ENCODE measurements at places on chromosomes 7 and 10.

DNA sequence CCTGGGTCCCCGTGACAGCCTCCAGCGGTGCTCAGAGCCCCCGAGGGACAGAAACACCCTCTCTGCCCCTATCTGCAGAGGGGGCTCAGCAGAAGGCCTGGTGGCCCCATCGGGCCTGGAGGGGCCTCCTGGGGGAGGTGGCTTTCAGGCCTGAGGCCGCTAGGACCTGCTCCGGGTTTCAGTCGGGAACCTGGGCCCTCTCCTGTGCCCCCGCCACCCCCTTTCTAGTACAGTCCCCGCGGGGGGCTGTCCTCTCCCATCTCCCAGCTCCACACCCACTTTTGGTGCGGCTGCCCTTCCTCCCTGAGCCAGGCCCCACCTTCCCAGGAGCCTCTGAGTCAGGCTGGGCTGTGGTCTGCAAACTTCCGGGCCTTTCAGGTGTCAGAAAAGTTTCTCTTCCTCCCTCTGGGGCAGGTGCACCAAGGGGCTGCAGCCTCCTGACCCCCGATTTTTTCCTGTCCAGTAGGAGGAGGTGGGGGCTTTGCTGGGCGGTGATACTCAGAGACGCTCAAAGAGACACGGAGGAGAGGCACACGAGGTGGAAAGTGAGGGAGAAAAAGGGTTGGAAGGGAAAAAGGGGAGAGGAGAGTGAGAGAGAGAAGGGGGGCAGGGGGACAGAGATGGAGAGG is 692 bp downstream of the CARD11 start:
- DNase-seq, result no peak

DNA sequence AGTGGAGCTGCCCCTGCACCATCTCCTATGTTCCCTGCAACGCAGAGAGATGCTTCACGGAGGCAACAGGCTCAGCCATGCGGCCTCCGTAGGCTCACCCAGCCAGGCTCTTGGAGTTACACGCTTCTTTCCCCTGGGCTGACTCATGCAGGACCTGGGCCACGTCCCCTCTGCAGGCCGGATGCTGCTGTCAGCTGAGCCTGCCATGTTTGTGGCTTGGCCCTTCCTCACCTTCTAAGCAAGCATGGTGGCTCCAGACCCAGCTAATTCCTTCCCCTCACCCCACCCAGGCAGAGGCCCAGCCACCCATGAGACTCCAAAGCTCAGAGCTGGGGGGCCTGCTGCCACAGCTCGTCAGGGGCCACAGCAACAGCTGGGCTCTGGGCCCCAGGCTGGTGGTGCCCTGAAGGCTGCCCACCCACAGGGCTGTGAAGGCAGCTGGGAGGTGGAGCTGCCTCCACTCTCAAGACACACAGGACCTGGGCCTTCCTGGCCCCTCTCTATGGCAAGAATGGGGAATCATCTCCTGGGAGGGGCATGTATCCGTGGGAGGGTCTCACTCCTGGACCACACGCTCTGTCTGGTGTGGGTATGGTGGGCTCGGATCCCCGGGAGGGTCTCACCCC is 219.6 kb downstream of the ELFN1 start:
- no peak for DNase-seq

GRCh38 chr7:1994931-1995330 is 237.8 kb downstream of the MAD1L1 start:
- no peak for DNase-seq

- no peak for DNase-seq
These were observed 7.0 kb downstream of the REEP3 start for GRCh38 chr10:63528084-63528744.

- DNase-seq, result no peak
These were observed 114.9 kb downstream of the DYNC2I1 start for GRCh38 chr7:158971214-158971613.

GRCh38 chr7:48083114-48083830 is 5.8 kb upstream of the UPP1 start:
- DNase-seq, result no peak

GRCh38 chr7:19121977-19122588 is 4.6 kb upstream of the TWIST1 start:
- no peak for DNase-seq

GRCh38 chr10:93062514-93063143 is 2.0 kb downstream of the CYP26C1 start:
- no peak for DNase-seq

DNA sequence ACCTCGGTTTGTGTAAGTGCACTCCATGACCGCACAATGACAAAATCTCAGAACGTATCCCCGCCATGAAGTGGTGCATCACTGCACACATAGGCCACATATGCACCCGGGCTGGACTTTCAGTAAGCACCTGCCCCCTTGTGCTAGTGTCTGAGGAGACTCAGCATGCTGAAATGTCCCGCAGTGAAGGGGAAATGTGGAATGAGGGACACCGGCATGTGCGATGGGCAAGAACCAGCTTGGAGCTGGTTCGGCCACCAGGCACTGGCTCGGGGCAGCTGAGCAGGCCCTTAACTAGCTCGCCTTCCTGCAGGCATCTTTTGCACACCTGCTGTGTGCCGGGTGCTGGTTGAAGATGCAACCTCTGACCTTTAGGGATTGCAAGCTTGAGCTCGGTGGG is 49.8 kb upstream of the TNS3 start:
- no peak for DNase-seq

GRCh38 chr10:67140641-67141040 is 214.8 kb downstream of the LRRTM3 start:
- DNase-seq, result no peak

DNA sequence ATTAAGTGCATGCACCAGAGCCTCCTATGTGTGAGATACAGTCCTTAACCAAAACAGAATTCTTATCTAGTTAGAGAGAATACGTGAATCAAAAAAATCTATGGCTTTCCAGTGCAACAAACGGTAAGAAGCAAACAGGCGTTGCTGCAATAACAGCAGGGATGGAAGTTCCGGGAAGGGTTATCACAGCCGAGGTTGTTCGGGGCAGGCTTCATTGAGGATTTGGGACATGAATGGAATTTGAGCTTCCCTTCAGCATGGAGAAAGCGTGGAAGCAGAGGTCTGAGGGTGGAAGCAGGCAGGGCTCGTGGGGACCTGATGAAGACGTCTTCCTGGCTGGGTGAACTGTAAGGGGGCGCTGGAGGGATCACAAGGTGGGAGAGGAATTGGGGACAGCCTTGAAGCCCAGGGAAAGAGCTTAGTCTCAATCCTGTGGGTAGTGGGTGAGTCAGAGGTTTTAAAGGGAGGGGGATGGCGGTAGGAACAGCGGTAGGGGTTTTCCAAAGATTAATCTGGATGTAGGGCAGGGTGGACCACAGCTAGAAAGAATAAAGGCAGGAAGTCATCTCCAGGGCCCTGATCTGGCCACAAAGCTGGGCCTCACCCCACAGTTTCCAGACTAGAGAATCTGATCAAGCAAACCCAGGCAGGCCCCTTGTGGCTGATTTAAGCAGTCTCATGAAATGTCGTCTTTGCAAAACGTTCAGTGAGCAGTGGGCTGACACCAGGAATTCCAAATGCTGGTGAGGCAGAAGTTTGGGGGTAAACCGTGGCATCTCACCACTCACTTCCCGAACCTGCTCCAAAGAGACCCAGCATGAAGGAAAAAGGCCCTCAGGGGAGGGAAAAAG is 65.1 kb downstream of the CALML3 start:
- DNase-seq, result no peak

- no peak for DNase-seq
These were observed 5.3 kb downstream of the CLDN15 start for GRCh38 chr7:101232141-101232850.

GRCh38 chr7:122864838-122865237 is 21.4 kb downstream of the CADPS2 start:
- no peak for DNase-seq

DNA sequence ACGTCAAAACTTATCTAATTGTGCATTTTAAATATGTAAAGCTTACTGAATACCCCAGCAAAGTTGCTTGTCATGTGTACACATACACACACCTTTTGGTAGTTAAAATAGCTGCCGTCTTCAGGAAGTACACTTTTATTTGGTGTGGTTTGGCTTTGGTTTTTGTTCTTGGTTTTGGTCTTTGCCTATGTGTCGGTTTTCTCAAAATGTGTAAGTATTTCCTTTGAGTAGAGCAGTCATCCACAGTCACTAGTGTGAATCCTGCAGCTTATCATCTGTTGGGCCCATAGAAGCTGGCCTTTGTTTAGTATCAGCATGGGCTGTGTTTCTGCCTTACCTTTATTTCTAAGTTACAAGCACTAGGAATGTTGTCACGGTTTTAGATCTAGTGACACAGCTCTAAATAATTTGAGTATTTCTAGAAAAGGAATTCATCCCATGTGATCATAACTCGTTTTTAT is 35.3 kb downstream of the NET1 start:
- DNase-seq, result no peak

DNA sequence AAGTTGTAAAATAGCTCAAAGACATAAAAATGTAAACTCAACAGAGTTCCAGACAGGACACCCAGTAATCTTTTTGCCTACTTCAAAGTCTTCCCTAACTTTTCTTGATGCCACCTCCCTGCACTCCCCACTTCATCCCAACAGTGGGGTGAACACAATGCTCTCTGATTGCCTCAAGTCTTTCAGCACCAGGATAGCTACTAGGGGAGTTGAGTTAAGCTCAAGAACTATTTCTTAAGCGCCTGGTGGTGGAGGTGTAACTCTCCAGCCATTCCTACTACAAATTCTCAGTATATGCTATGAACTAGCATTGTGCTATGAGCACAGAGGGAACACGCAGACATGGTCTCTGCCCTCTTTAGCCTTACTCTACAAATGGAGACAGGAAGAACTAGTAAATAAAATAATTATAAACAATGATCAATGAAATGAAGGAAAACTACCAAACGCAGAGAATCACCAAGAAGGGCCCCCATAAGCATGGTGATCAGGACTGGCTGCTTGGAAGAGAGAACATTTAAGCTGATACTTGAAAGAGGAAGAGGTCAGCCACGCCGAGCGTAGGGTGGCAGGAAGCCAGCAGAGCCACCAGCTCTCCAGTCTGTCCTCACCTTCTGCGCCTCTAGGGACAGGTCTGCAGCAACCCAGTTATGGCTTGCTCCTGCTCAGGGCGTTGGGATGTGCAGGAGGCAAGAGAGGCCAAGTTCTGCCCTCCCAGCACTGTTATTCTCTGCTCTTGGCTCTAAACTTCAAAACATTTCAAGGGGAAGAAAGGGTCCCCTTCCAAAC is 16.7 kb upstream of the FRA10AC1 start:
- DNase-seq, result no peak

GRCh38 chr10:71685554-71686232 is 33.9 kb downstream of the C10orf105 start:
- no peak for DNase-seq

GRCh38 chr10:31322647-31323046 is 3.6 kb downstream of the ZEB1 start:
- no peak for DNase-seq

GRCh38 chr10:123582084-123582989 is 83.8 kb upstream of the GPR26 start:
- DNase-seq, result peak; percentile 89

- DNase-seq, result no peak
These were observed 98.4 kb downstream of the LCOR start for GRCh38 chr10:96930469-96930868.

DNA sequence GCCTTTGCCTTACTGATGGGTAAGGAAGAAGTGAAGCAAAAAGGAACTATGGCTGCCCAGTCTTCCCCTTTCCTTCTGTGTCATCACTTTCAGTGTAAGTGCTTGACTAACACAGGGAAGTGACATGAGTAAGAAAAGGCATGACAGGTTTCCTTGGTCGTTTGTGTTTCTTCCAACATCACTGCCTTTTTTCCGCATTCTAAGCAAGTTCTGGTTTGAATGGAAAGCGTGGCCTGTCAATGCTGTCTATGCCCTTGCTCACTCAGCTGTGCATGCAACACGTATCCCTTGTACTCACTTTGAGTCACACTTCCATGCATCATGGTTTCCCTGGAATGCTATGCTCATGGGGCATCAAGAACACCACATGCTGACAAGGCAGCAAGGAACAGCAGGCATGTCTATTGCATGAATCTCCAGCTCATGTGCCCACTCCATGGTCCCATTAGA is 111.8 kb downstream of the OAT start:
- DNase-seq, result no peak

DNA sequence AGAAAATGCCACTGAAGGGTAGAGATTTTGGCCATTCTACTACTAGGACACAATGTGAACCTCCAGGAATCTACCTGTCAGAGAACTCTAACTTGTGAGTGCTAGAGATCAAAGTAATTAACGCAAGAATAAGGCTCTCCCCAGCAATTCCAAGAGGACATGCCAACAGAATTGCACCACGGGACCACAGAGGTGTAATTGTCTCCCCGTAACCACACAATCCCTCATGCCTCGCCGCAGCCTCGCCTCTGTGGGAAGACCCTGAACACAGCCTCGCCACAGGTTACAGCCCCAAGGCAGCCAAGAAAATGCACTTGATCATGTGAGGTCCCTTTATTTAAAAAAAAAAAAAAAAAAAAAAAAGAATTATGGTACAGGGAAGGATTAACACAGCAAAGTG is 29.5 kb downstream of the CDCA7L start:
- DNase-seq, result no peak

- no peak for DNase-seq
These were observed 15.7 kb upstream of the CDK1 start for GRCh38 chr10:60762554-60762953.

DNA sequence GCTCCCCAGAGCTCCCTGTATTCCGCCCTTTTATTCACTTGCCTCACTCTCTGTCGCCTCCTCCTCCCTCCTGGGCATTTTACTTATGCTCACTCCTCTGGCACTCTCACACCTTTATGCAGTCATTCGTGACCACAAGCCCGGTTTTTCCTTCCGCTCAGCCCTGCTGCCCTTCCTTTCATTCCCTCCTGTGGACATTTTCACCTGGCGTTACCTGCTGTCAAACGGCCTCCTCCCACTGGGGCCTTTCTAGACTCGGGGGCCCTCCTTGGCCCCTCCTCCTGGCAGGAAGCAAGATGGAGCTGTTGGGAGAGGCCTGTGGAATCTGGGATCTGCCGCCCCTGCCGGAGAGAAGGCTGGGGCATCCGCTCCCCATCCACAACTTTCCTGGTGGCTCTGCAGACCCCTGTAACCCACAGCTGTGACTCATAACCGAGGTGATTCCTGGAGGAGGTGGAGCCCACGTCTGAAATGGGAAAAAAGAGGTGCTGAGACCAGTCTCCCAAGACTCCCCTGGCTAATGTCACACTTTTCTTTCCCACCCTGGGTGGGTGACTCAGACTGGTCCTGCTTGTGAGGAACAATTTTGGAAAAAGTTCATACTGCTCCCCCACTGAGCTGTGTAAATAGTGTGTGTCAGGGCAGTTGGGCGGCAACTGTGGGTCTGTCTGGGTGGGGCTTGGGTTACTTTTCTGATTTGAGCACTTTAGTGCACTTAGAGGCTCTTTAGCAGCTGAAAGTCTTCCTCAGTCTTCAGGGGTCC is 1.2 kb downstream of the VCL start:
- peak; percentile 50 for DNase-seq

- DNase-seq, result no peak
These were observed 162.9 kb downstream of the ZNF33B start for GRCh38 chr10:42475168-42476098.

- no peak for DNase-seq
These were observed 81.6 kb downstream of the EBF3 start for GRCh38 chr10:129882291-129883010.

- no peak for DNase-seq
These were observed 56.4 kb upstream of the TAS2R16 start for GRCh38 chr7:123051916-123052315.

- no peak for DNase-seq
These were observed 1.5 kb downstream of the PVRIG start for GRCh38 chr7:100221231-100221718.

Data from neural crest cell (in vitro differentiated cells).